Esophagus muscularis mucosa (tissue), 4 donors: ENCODE measurements at places on chromosomes 12 and 14. TPM values are rescaled to one million over a fixed set of nuclear protein-coding genes. Genes with fewer than 3 reads are reported as not detected.

Gene NXPH4
- not detected for total RNA-seq

Gene PARP11
- total RNA-seq: 4.6 TPM

Gene IRAK3
- total RNA-seq: 12.2 TPM

Gene TPI1
- total RNA-seq: 357 TPM

Gene TAS2R9
- total RNA-seq: not detected

Gene TMPRSS12
- not detected for total RNA-seq

Gene FAIM2
- total RNA-seq: 10.3 TPM

Gene NFATC4
- 39.9 TPM for total RNA-seq

DNA sequence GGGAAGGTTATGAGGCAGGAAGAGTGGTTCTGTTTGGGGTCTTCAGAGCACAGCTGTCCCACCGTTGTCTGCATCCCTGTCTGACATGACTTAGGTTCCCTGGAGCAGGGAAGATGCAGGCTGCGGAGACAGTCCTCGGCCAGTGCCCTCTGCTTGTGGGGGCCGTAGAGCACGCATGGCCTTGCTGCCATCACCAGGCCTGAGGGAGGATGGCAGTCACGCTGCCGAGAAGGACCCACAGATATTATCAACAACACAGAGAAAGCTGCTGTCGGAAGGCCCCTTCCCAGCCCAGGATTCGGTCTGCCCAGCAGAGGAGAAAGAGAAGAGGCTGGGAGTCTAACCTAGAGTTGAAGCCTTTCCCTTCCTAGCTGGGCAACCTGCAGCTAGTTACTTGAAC lies 35.0 kb downstream of the ERH start:
- DNase-seq: no peak

DNA sequence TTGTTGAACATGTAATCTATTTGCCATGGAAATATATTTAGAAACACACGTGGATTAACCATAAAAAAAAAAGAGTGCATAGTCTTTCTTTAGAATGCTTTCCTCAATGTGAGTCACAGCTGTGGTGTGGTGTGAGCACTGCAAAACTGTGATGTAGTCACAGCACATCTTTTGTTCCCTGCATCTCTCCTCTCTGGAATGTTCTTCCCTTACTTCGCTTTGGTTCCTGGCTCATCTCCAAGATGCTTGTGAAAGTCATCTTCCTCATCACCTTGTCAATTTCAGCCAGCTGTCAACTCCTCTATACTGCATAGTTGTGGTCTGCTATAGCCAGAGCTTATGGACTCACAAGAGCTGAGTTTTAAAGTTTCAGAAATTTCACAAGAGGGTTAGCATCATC lies 60.2 kb downstream of the STAB2 start:
- DNase-seq: no peak

DNA sequence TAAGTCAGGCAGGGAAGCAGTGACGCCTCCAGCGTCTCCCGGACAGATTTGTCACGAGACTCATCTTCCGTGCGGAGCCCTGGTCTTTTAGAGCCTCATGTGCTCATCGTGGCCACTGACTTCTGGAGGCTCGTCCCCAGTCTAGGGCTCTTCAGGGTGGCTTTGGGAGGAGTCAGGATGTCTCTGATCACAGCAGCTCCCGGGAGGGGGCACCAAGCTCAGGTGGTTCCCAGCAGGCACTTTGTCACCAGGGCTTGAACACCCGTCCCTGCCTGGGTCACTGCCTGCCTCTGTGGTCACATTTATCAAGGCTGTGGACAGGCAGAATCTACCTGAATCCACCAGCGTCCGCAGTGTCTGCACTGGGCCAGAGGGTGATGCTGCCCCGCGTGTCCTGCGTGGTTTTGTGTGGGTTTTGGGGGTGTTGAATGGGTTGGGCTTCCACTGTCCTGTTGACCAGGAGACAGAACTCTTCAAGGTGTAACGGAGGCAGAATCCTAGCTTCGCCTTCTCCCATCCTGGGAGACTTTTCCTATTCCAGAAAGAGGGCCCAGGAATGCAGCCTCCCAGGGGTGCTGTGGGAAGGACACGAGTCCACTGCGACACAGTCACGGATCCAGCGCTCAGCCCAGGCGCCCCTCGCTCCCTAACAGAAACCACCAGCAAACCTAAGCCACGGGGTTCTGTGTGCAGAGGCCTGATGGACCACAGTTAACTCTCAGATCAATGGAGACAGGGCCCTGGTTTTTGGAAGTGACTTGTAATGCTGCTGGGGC lies 132.3 kb downstream of the ADGRD1 start:
- DNase-seq: no peak

- no peak for DNase-seq
These were observed 442.6 kb downstream of the DPF3 start for GRCh38 chr14:72451054-72451972.

DNA sequence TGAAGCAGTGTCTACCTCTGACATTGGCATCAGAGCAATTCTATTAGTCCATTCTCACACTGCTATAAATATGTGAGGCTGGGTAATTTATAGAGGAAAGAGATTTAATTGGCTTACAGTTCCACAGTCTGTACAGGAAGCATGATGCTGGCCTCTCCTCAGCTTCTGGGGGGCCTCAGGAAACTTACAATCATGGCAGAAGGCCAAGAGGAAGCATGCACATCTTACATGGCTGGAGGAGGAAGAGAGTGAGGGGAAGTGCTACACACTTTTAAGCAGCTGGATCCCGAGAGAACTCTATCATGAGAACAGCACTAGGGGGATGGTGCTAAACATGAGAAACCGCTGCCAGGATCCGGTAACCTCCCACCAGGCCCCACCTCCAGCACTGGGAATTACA lies 25.7 kb upstream of the SEL1L start:
- no peak for DNase-seq

DNA sequence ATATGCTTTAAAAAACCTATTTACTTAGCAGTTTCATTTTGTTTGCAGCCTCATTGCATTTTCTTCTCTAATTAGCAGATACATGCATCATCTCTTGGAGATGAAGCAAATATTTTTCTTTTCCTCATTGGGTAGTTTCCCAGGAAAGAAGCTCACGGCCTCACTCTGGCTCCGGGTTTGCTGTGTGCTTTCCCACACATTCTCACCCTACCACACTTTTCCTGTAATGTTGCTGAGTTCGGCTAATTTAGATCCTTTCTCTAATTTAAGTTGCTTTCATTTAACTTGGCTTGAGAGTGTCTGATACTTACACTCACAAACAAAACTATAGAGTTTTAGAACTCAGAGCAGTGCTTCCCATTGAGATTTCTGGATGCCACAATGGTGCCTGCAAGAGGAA lies 928.2 kb downstream of the NRXN3 start:
- peak; percentile 42 for DNase-seq

DNA sequence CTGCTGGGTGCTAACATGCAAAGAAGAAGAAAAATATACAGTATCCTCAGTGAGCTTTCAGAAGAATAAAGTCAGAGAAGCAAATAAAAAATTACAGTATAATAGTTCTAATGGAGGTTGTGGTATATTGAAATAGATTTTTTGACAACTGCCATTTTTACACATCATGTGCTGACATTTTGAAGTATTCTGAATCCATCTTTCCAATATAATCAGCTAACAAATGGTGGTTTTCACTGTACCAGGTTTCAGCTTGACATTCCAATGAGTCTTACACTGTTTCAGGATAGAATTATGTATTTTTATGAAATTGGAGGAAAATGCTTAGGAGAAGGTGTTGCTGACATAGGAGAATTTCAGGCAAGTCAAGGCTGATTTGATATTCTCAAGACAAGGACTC lies 26.3 kb upstream of the TBC1D30 start:
- no peak for DNase-seq

DNA sequence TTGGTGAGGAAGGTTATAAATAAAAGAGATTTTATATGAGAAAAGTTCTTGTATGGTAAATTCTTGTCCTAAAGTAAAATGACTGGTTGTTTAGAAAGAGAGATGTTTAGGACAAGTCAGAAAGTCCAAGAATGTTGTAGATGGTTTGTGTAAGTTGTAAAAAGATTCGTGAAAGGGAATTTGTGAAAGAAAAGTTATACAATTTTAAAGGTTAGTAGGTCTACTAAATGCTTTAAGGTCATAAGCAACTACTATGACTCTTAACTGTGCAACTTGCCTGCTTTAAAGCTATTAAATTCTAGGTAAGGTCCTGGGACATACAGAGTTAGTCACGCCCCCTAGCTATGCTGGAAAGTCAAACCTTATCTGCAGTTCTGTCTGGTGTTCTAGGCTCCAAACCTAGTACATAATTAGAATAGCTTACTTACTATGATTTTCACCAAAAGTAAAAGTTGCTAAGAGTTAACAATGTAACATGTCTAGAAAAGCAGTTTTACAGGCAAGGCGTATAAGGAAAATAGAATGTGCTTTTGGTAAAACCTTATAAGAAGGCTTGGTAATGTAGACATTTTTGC lies 11.2 kb upstream of the DHRS2 start:
- no peak for DNase-seq

- no peak for DNase-seq
These were observed 17.7 kb downstream of the NGDN start for GRCh38 chr14:23487216-23487615.

DNA sequence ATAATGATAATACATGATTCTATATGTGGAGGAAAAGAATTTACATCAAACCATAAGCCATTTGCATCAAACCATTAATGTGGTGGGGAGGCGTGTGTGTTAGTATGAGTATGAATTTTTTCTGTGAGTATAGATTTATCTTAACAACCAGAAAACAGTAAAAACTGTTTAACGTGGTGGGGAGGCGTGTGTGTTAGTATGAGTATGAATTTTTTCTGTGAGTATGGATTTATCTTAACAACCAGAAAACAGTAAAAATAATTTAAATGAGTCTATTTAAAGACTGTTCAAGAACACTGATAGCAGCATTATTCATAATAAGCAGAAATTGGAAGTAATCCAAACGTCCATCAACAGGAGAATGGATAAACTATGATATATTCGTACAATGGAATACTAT lies 9.1 kb upstream of the MSI1 start:
- no peak for DNase-seq

DNA sequence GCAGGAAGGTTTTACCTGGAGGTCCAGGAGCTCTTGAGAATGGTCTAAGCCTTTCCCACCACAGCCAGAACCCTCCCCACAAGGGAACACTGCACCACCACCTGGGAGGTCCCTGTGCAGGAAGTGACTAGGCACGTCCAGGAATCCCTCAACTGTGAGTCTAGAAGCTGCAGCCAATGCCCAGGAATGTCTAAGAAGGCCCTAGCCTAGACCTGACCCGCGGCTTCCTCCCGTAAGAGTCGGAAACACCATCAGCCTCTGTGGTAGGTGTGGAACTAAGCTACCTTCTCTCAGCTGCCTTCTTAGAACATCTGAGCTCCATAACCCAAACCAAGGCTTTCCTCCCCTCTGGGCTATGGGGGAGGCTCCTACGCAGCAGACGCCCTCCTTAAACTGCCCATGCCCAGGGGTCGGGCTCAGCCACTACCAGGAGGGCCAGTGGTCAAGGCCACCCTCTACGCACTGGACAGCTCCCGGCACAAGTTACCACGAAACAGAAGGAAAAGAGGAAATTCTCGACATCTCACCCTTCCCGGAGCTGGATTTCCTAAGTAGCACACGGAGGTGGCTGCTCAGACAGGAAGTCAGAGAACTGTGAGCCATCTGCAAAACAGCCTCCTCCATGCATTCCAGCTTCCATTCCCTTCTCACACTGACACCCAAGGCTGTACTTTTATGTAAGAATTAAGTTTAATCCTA lies 25.5 kb downstream of the ZFYVE21 start:
- no peak for DNase-seq

DNA sequence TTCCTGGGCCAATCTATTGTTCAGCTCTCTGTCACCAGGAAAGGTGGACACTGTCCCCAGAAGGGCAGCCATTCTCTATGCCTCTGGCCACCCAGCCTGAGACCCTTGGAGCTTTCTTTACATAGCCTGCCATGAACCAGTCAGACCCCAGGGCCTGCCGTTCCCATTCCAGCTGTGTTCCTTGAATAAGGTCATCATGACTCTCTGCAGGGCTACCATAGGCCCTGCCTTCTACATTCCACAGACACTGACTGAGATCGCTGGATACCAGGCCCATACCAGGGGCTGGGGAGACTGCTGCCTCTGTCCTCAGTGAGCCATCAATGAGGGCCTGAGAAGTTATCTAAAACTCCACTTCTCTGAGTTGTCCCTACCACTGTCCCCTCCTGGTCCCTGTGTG lies 75.5 kb downstream of the SYNE3 start:
- DNase-seq: no peak

GRCh38 chr12:103160622-103161021 lies 203.1 kb downstream of the ASCL1 start:
- DNase-seq: no peak

GRCh38 chr14:38238332-38238731 lies 17.6 kb downstream of the CLEC14A start:
- no peak for DNase-seq

DNA sequence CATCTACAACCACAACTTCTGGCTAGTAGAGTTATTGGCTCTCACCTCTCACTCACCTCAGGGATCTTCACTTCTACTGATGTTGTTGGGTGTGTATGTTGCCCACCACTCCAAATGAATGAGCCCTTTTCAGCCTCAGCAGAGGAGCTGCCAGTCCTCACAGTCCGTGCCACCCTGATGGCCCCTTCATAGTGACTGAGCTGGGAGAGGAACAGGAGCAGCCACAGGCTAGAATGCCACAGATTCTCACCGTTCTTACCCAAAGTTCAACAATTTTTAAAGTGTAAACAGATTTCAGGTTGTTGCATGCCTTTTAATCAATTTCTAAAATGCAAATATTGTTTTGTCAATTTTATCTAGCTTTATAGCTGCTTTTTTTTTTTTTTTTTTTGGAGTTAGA lies 74.5 kb upstream of the DNM1L start:
- DNase-seq: no peak

GRCh38 chr14:54299410-54300363 lies 97.1 kb upstream of the CDKN3 start:
- no peak for DNase-seq

GRCh38 chr14:82060219-82060618 lies 526.6 kb upstream of the SEL1L start:
- DNase-seq: no peak

DNA sequence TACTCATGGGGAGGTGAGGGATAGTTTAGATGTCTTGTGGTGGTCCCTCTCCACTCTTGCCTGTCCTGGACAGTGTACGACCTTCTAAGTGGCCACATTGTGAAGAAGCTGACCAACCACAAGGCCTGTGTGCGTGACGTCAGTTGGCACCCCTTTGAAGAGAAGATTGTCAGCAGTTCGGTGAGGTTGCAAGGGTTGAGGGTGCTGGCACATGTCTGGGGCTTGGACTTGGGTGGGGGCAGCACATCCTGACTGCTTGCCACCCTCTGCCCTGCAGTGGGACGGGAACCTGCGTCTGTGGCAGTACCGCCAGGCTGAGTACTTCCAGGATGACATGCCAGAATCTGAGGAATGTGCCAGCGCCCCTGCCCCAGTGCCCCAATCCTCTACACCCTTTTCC lies 7.6 kb upstream of the FITM1 start:
- no peak for DNase-seq

DNA sequence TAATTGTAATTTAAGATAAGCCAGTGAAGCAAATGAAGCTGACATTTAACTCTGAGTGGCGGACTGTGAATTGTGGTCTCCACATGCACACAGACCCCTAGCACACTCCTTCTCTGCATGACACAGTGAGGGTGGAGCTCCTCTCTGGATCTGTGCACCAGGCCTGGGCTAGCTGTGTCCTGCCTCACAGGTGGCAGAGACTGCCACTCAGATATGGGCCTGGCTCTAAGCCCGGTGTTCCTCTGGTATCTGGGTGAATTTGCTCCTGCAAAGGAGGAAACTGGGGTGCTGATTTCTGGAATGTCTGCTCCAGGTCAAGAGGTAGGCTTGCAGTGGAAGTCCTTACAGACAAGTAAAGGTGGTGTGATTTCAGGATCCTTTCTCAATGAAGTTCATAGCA lies 282.4 kb downstream of the FOXN3 start:
- DNase-seq: no peak
